Effector CD8-positive, alpha-beta T cell (primary cell): ENCODE measurements at places on chromosomes 11 and 22.

DNA sequence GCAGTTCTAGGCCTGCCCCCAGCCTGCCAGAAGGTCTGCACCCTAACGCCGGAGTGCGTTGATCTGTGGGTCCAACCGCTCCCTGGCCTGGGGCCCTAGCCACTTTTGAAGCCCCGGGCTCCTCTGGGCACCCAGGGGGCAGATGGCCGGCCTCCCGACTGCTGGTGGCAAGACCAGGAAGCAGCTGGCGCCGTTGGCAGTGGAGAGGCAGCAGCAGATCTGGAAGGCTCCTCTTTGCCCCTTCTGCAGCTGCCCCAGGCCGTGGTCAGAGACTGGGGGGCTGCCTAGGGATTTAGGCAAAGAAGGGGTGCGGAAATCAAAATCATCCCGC is 445 bp upstream of the VWCE start:
- no peak for DNase-seq

- DNase-seq, result no peak
These were observed 1496.4 kb downstream of the TBC1D22A start for GRCh38 chr22:48258811-48259210.

GRCh38 chr22:33544707-33545106 is 375.6 kb downstream of the LARGE1 start:
- DNase-seq, result no peak

DNA sequence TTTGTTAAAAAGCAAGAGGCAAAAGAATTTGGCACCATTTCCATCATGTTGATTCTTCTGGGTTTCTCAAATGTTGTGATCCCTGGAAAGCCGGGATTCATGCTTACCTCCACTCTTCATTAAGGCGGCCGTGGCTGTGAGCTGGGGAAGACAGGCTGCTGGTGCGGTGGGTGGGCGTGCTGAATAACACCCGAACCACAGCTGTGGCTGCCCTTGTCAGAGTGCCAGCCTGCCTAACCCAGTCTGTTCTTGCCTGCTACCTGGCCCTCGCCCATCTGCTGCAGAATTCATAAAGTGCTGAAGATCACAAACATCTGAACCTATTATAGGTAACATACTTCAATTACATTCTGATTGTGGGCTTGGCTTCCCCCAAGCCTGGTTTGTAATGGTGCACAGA is 95.8 kb upstream of the RCN1 start:
- no peak for DNase-seq

GRCh38 chr11:118643142-118643994 is 36.0 kb downstream of the PHLDB1 start:
- no peak for DNase-seq

DNA sequence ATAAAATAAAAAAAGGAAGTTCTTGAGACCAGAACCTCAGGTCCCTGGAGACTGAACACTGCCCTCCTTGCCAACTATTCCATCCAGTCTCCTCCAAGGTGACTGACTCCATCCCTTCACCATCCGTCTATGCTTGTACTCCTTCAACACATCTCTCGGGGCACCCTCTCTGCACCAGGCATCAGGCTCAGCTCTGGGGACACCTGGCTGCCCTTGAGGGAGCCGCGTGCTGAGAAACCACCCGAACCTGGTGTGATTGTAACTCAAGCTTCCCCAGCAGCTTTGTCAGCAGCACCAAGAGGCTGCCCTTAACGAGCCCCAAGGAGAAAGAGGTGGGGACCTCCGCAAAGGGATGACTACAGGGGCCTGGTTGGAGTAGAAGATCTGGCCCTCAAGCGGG is 1.7 kb downstream of the PTPN5 start:
- no peak for DNase-seq

DNA sequence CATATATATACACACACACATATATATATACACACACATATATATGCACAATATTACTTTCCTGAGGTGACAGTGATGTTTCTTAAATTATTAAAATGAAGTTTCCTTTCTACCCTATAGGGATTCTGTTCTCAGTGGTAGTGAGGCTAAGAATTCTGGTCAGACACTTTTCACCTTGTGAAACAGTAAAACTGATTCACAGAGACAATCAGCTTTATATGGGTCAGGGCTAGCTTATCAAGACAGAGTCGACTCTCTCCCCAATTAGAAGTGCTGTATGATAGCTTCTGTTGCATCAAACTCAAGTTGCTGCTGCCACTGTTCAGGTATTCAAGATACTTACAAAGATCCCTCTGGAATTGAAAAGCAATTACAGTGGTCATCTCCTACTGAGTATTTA is 68.4 kb downstream of the ZBTB44 start:
- no peak for DNase-seq

- DNase-seq, result no peak
These were observed 11.6 kb downstream of the SLC3A2 start for GRCh38 chr11:62892077-62892922.

DNA sequence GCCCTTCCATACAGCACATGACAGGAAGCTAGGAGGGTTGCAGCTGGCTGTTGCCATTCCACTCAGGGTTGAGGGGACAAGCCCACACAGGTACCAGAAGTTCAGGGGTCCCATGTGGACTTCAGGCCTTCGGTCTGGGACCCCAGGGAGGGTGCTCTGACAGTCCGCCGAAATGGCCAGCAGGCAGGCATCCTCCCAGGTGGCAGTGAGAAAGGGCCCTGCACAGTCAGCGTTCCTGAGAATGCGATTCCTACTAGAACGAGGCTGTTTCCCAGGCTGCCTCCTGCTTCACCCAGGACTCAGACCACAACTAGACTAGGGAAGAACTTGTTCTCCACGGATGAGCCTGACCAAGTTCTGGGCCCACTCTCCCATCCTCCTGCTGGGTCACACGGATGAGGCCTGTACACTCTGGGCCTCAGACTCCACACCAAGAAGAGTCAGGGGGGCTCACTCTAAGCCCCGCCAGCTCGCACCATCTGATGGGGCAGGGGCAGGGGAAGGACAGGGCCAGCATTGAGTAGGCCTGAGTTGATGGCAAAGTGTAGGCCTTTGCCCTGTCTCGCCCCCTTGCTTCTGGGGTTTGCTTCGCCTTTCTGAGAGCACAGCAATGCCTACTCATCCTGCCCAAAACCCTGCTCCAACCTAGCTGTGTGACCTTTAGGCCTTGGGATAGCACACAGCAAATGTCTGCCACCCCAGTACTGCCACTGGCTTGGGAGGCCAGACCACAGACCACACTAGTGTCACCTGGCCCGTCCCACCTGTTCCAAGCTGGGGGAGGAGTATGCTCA is 14.0 kb downstream of the KCNQ1OT1 start:
- DNase-seq, result no peak

- no peak for DNase-seq
These were observed 8.0 kb upstream of the AHNAK start for GRCh38 chr11:62554387-62555167.

GRCh38 chr22:42711895-42712837 is 8.5 kb downstream of the A4GALT start:
- no peak for DNase-seq

DNA sequence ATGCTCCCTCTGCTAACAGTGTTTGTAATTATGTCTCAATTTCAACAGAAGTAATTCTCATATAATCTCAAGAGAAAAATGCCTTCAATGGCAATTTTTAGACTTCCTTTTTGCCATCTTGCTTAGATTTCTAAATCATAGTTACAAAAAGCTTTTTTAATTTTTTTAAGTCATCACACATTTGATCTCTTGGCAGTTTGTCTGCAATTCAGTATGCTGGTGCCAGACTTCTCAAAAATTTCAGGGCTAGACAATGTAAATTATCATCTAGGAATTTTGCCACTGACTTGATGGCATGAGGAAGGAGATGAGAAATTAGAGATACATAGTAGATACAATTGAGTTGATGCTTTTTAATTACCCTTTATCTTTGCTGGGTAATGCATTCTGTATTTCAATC is 1176.7 kb upstream of the CNTN5 start:
- DNase-seq, result no peak

DNA sequence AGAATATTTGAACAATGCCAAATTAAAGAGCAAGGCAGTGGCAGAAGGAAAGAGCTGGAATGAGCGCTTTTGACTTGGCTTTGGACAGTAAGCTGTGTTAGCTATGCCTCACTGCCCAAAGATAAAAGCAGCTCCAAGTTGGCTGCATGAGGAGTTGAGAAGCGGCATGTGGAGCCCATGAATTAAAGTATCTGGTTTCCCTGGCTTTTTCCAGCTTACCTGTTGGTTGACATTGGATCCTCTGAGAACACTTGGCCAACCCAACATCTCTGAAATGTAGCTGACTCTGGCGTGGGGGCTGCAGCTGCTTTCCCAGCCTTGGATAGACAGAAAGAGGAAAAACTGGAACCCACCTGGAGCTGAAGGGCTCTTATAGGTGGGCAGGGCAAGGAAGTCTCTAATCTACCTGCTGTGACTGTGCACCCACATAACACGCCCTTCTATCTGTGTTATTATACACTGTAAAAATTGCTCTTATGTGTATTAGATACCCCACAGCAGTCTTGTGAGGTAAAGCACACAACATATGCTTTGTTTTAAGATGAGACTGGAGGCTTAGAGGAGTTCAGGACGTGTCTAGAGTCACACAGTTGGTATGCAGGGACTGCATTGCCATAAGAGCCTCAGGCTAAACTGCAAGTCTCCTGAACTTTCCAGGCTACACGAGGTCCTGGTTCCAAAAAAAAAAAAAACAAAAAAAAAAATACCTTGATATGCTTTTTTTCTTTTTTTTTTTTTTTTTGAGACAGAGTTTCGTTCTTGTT is 5.8 kb downstream of the UBASH3B start:
- DNase-seq, result no peak

DNA sequence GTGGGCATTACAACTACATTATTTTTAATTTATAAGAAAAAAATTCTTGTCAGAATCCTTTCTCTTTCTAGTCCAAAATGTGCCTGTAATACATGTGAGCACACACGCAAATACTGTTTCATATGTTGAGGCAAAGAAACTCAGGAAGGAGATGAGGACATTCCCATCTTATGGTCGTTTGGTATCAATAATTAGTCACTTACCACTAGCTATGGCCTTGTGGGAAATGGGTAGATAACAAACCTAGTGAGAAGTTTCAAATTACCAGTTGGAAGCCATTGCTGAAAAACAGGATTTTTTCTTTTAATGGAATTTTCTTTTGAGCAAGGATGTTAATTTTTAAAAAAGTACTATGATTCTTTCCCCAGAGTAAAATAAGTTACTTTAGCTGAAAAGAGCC is 25.7 kb downstream of the AMOTL1 start:
- DNase-seq, result no peak

DNA sequence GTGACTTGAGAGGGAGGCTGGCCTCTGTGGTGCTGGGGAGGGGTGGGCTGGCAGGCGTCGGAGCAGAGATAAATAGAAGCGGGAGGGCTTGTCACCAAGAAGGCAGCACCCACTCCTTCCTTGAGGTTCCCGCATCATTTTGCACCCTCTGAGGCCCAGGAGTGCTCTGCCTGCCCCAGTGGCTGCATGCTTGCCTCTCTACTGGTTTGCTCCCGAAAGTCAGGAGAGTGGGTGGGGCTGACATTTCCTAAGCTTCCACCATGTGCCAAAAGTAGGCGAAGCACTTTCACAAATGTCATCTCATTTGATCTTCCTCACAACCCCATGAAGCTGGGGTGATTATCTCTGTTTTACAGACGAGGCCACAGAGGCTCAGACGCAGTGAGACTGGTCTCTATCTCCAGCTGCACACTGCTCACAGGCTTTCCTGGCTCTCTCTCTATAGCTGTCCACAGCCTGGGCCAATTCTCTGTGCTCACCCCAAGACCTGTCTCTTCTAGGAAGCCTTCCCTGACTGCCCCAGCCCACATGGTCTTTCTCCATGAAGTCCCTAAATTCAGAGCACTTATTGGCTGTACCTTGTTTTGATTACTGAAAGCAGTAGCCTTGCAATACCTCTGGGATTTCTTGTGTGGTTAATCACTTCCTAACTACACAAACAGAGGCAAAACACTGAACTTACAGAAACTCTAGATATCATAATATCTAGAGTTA is 2.6 kb upstream of the UCP3 start:
- no peak for DNase-seq

DNA sequence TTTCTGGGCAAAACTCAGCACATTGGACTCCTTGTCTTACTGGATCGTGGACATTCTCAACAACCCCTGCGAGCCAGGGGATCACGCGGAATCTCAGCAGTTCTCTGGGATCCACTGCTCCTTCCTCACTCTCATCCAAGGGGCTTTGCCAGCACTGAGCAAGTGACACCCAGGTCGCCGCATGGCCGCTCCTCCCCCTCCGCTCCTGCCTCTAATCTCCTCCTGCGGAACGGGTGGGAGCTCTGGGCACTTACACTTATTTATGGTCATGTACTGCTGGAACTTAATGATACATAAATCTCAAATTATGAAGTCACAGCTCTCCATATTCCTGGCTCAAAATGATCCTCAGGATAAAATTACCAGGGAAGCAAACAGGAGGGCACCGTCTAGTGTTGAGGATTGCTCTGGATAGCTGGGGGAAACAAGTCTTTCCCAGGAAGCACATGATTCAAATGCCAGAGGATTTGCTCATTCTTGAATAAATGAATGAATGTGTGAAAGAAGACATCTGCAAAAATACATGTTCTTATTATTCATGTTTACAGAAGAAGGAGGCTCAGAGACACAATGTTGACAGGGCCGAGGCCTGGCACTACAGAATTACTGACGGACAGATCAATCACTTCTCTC is 1077.3 kb downstream of the TBC1D22A start:
- DNase-seq, result no peak

DNA sequence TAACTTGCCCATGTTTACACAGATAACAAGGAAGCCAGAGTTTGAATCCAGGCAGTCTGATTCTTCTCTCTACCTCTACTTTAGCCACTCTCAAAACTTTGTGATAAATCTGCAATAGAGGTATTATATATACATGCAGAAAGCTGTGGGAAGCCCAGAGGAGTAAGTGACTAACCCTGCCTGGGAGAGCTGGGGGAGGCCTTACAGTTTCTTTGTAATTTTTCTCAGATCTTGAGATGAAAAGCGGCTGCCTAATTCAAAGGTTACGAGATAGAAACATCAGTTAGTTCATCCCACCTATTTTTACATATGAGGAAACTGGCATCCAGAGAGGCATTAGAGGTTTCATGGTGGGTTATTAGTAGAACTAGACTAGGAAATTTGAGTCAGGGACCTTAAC is 4.9 kb downstream of the STIM1 start:
- peak; percentile 20 for DNase-seq

GRCh38 chr22:24005201-24005600 is at the start of gene GSTT4:
GSTT4 (minus strand) TSS chr22:24005453; CDS start chr22:24005356, 97 bp downstream.
- no peak for DNase-seq

- DNase-seq, result no peak
These were observed 13.1 kb downstream of the PLCB3 start for GRCh38 chr11:64264371-64264852.

GRCh38 chr22:25048659-25049647 is 96.4 kb downstream of the KIAA1671 start:
- peak; percentile 58 for DNase-seq

GRCh38 chr22:36587289-36588154 is 58.6 kb upstream of the EIF3D start:
- no peak for DNase-seq

DNA sequence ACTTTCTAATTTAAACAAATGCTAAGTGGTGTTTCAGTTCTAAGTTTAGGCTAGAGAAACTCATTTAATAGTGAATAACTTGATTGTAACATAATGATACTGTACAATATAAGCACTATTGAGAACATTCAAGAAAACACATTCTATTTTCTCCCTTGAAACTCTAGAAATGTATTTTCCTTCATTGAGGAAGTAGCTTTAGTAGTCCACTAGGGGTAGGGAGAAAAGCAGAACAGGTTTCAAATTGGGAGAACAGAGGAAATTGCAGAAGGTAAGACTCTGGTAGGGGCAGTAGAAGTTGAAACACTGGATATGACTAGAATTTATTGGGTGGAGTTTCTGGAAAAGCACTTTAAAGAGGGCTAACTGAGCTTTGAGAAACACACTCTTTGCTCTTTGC is 31.6 kb upstream of the MPPED2 start:
- no peak for DNase-seq
